ENCODE measurements at places on chromosomes 13 and 19.

DNA sequence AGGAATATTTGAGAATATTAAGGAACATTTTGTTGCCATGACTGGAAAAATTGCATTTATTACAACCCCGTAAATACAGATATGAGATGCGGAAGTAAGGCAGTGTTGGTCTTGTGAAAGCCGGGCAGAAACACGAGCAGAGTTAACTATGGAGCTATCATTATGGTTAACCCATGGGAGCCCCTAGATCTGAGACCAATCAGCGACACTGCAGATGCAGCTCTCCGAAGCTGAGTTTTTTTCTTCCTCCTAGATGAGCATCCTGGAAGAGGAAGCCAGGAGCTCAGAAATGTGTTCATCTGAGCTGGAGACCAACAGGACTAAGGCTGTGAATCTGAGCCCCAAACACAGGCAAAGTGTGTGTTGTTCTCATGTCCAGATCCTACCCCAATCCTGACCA, 123.0 kb upstream of the KL start:
- no peak for DNase-seq

GRCh38 chr13:42420304-42420703, 148.4 kb downstream of the AKAP11 start:
- no peak for DNase-seq

DNA sequence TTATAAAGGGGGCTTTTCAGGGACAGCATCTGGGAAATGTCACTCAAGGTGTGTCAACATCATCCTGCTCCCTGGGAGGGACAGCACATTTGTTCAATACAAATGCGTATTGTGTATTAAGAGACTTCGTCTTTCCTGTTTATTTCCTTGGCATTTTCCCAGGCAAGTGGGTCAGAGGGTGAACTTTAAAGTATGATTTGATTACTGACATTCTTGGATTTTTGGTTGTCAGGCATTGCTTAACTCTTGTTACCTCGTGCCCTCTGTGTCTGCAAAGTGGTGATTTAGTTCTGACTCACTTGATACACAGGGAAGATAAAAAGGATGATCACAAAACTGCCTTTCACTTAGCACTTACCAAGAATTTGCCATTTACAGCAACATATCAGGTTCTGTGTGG, 292.7 kb downstream of the SUCLA2 start:
- no peak for DNase-seq

DNA sequence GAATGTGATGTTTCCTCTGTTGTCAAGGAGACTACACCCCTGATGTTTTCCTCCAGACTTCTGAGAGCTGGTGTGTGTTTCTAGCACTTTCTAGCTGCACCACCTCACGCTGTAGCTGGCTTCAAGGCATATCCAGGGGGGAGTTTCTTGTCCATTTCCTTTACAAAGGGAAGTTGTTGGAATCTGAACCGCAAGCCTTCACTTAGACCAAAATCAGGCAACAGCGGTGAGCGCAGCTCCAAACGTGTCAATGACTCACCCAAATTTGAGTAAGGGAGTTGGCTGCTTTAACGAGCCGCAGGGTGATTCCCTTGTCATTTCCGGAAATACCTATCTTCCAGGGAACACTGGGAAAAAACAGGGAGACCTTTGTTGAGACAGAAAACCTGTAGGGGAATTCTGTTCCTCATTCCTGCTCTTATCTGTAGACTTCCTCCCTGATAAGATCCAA, 2.5 kb downstream of the LDLR start:
- peak; percentile 71 for DNase-seq

GRCh38 chr19:1532003-1532402, 8.1 kb downstream of the PLK5 start:
- DNase-seq: no peak

GRCh38 chr13:77579959-77580358, 44.5 kb downstream of the SCEL start:
- no peak for DNase-seq

All from OCI-M1 (cell line).